Articular chondrocyte of knee joint (primary cell): ENCODE measurements at places on chromosomes 13 and 19. TPM values are rescaled to one million over a fixed set of nuclear protein-coding genes. Genes with fewer than 3 reads are reported as not detected.

Gene CRYL1
- 18.7 and 19.8 TPM in 2 replicates for total RNA-seq

Gene ONECUT3
- total RNA-seq = not detected in 2 replicates

Gene KIRREL2
- total RNA-seq = under 0.01 TPM in 2 replicates

Gene TPRX2
- not detected in 2 replicates for total RNA-seq

Gene SMIM17
- 0.26 TPM in 1 of 2 replicates, not detected in the other for total RNA-seq

Gene ZNF709
- 5.5 and 7.7 TPM in 2 replicates for total RNA-seq

Gene AMER2
- not detected in 2 replicates for total RNA-seq

Gene FUT2
- total RNA-seq = not detected in 2 replicates

Gene SWSAP1
- 0.43 and 0.91 TPM in 2 replicates for total RNA-seq

Gene NLRP12
- not detected in 2 replicates for total RNA-seq

Gene PRODH2
- total RNA-seq = not detected in 2 replicates

Gene MBD3L2B
- total RNA-seq = not detected in 2 replicates

Gene LRRC25
- 0.22 and 0.39 TPM in 2 replicates for total RNA-seq

Gene SEMA6B
- total RNA-seq = 0.43 and 1.7 TPM in 2 replicates

Gene ZNF112
- total RNA-seq = 9.8 and 11.1 TPM in 2 replicates

Gene U2AF1L4
- total RNA-seq = 4.8 and 9.5 TPM in 2 replicates

Gene MYBPC2
- total RNA-seq = not detected in 2 replicates

Gene LGI4
- total RNA-seq = not detected in 2 replicates

Gene FXYD7
- total RNA-seq = not detected in 2 replicates

Gene DHRS12
- 4.3 and 6.4 TPM in 2 replicates for total RNA-seq

Gene SIGLEC8
- not detected in 2 replicates for total RNA-seq

Gene AKAP8L
- 39.5 and 40.1 TPM in 2 replicates for total RNA-seq

Gene LILRA2
- not detected in 2 replicates for total RNA-seq

Gene CGB5
- total RNA-seq = not detected in 2 replicates

Gene ZNF492
- total RNA-seq = 0.39 and 0.76 TPM in 2 replicates

Gene SELENOV
- not detected in 2 replicates for total RNA-seq

Gene SHISA7
- not detected in 2 replicates for total RNA-seq

Gene ZNF471
- total RNA-seq = 3.9 and 5.3 TPM in 2 replicates

Gene ZFP14
- total RNA-seq = 5.0 and 7.1 TPM in 2 replicates

Gene GAPDHS
- not detected in 2 replicates for total RNA-seq
